Hepatocyte (in vitro differentiated cells): ENCODE measurements at places on chromosomes 4 and X. TPM values are rescaled to one million over a fixed set of nuclear protein-coding genes. Genes with fewer than 3 reads are reported as not detected.

GRCh38 chr4:4969298-4969697 is 50.0 kb downstream of the CYTL1 start:
- no peaks in the 10 kb centered on the region for H3K4me1 ChIP-seq
- no peak overlapping the region for H3K4me3 ChIP-seq
- H3K27ac ChIP-seq: no peak overlapping the region

DNA sequence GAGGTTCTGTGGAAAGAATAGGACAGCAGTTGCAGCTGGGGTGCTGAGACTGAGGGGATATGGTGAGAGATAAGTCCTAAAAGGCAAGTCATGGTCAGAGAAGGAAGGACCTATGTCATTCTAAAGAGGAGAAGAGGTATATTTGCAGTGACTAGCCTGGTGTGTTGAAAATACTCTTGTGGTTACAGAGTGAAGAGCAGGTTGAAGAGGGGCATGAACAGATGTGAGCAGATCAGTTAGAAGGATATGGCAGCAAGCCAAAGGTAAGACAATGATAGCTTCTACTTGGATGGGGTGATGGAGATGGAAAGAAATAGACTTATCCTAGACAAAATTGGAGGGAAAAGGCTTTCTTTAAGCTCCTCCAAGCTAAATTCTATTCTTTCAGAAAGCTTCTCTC is 469.8 kb upstream of the CPEB2 start:
- no peaks in the 10 kb centered on the region for H3K27me3 ChIP-seq
- no peak for DNase-seq
- H3K4me3 ChIP-seq: no peak overlapping the region
- no peak overlapping the region for H3K27ac ChIP-seq
- H3K36me3 ChIP-seq: no peaks in the 10 kb centered on the region
- no peaks in the 10 kb centered on the region for H3K4me1 ChIP-seq

Gene NSUN7
- total RNA-seq: 8.0 and 10.3 TPM in 2 replicates

DNA sequence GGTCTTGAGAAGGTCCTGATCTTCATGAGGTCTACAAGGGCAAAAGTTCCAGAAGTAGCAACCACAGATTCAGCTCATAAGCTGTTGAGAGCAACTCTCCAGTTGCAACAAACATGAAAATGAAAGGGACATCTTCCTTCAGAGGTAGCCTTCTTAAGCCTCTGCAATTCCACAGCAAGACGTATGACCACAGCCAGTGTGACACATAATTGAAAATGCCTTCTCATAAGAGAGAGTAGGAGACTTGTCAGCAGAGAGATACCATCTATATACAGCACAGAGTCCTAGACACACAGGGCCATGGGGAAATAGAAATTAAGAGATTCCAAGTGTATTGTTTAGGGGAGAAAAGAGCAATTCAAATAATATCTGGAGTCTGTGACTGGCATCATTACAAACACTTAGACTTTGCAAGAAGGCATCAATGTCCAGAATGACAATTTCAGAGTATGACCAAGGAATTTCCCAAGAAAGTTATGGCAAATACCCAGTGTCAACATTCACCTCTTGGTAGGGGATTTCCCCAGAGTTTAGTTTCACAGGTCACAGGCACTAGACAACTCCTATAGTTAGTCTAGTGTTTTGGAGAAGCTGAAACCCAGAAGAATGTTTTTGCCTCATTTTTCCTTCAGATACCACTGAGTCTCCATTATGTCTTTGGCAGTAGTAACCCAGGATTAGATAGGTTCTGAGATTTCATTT is 340.3 kb downstream of the ZNF674 start:
- H3K27ac ChIP-seq: no peak overlapping the region
- no peaks in the 10 kb centered on the region for H3K36me3 ChIP-seq
- H3K4me1 ChIP-seq: peaks cover 12% of the 10 kb centered on the region
- DNase-seq: no peak
- no peaks in the 10 kb centered on the region for H3K27me3 ChIP-seq

DNA sequence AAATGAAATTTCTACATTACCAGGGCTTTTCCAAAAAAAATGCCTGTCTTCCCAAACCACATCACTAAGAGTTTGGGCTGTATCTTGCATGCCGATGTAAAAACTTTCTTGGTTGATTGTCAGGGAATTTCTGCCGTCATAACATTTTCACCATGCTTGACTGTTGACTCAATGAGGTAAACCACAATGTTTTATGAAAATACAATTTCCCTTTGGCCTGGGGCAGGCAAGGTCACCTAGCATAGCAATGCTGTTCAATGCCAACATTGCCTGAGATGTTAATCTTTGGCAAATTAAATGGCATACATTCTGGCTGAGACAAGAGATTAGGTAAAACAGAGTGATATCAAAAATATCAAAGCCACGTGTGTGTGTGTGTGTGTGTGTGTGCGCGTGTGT is 137.1 kb upstream of the TBL1X start:
- H3K27ac ChIP-seq: no peak overlapping the region
- no peak for DNase-seq
- H3K4me3 ChIP-seq: no peak overlapping the region
- no peaks in the 10 kb centered on the region for H3K27me3 ChIP-seq

DNA sequence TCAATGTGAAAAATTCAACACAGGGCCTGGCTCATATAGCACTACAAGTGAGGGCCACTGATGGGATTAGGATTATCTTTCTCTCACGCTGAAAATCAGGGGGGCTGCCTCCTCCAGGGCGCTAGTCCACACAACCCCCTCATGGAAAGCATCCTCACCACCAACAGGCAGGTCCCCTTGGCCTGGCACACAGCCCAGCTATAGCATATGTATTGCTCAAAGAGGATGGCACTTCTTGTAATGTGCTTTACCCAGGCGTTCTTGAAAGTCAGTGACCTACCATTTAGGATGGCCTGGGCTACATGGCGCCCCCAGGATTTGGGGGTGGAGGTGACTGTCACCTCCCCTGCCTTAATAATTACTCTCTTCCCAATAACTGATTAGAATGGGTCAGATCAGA is 71.0 kb upstream of the LSM6 start:
- H3K4me1 ChIP-seq: no peaks in the 10 kb centered on the region
- H3K27ac ChIP-seq: no peak overlapping the region
- peaks cover 4% of the 10 kb centered on the region for H3K36me3 ChIP-seq
- H3K4me3 ChIP-seq: no peak overlapping the region

- no peak overlapping the region for H3K4me3 ChIP-seq
- H3K27ac ChIP-seq: no peak overlapping the region
- H3K4me1 ChIP-seq: no peaks in the 10 kb centered on the region
- no peaks in the 10 kb centered on the region for H3K36me3 ChIP-seq
- H3K27me3 ChIP-seq: no peaks in the 10 kb centered on the region
These were observed 44.0 kb downstream of the ZNF518B start for GRCh38 chr4:10413177-10413576.

DNA sequence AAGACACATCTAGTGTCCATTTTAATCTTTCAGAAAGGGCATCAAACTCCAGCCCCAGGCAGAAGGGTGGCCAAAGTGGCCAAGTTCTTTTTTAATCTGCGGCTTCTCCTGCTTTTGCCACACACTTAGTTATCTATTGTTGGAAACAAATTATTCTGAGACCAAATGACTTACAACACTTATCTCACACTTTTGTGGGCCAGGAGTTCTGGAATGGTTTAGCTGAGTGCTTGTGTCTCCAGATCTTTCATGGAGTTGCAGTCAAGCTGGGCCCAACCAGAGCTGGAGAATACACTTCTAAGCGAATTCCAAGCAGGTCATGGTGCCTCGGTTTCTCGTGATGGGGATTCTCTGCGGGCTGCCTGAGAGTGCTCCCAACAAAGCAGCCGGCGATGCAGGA is 4.0 kb downstream of the TXK start:
- H3K4me3 ChIP-seq: no peak overlapping the region
- DNase-seq: no peak
- H3K36me3 ChIP-seq: no peaks in the 10 kb centered on the region
- no peak overlapping the region for H3K27ac ChIP-seq

- no peaks in the 10 kb centered on the region for H3K36me3 ChIP-seq
- no peak overlapping the region for H3K4me3 ChIP-seq
- no peaks in the 10 kb centered on the region for H3K27me3 ChIP-seq
- H3K4me1 ChIP-seq: no peaks in the 10 kb centered on the region
- no peak overlapping the region for H3K27ac ChIP-seq
- no peak for DNase-seq
These were observed 3.2 kb upstream of the AREG start for GRCh38 chr4:74441744-74442143.

DNA sequence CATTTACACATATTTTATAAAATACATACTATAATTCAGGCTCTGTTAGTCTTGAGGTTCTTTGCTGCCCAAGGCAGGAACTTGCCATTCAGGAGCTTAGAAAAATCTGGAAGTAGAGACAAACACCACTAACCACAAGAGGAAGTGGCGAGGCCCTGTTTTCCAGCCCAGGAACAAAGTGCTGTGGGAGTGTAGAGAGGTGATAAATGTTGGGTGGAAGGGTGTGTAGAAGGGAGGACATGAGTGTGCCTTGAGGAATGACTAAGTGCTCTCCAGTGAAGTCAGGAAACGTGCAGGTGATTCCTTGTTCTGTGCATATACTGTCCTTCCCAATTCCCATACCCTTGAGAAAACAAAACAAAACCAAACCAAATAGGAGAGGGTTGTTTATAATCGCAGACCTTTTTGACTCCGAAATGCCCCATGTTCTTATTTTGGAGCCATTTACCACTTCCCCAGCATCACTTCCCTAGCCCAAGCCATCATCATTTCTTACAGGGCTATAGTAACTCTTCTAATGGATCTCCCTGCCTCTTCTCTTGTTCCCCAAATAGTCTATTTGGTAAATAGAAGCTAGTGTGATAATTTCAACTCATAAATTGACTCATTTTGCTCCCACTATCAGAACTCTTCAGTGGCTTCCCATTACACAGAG is 83.2 kb downstream of the GPAT3 start:
- no peaks in the 10 kb centered on the region for H3K27me3 ChIP-seq
- DNase-seq: no peak
- H3K27ac ChIP-seq: peak overlapping the region; percentile 68
- H3K4me1 ChIP-seq: peaks cover 8% of the 10 kb centered on the region
- H3K4me3 ChIP-seq: no peak overlapping the region
- no peaks in the 10 kb centered on the region for H3K36me3 ChIP-seq

DNA sequence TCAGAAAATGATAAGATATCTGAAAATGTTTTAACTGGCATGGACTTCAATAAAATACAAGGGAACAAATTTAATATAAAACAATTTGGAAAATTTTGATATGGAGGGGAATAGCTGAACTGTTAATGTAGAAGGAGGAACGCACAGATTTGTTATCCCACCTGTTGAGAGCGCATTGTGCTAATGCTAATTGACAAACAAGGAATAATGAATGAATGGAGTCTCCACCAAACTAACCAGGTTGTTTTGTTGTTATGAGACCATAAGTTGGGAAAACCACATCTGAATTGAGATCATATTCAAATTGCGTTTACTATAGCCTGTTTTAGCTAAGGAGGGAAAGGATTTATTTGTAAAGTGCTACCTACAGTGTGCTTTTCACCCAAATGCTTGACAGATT is 195.6 kb downstream of the ADGRL3 start:
- H3K27me3 ChIP-seq: no peaks in the 10 kb centered on the region
- no peaks in the 10 kb centered on the region for H3K4me1 ChIP-seq
- H3K4me3 ChIP-seq: no peak overlapping the region
- no peak for DNase-seq
- H3K27ac ChIP-seq: no peak overlapping the region

DNA sequence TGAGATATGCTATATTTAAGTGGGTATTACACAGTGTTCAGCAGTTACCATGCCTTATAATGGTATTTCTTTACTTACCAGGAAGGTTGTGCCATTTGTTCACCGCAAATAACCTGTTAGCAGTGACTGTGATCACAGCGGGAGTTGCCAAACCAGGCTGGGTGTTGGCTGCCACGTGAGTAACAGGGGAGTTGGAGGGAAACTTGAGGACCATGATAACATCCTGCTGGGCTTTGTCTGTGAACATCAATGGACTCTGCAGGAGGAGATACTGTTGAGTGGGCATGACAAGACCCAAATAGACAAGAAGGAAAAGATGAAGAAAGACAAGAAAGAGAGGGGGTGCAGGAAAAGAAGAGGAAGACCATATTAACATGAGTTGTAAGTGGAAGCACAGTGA is 242.9 kb downstream of the DCLK2 start:
- H3K36me3 ChIP-seq: no peaks in the 10 kb centered on the region
- DNase-seq: no peak
- H3K4me3 ChIP-seq: no peak overlapping the region
- no peaks in the 10 kb centered on the region for H3K27me3 ChIP-seq
- no peak overlapping the region for H3K27ac ChIP-seq

GRCh38 chrX:22424919-22425318 is 152.2 kb downstream of the CBLL2 start:
- H3K27me3 ChIP-seq: no peaks in the 10 kb centered on the region
- H3K4me1 ChIP-seq: no peaks in the 10 kb centered on the region
- no peak for DNase-seq
- no peak overlapping the region for H3K4me3 ChIP-seq
- no peak overlapping the region for H3K27ac ChIP-seq

Gene SPANXD
- not detected in 2 replicates for total RNA-seq

Gene CENPVL3
- 0.28 and 0.83 TPM in 2 replicates for total RNA-seq

Gene MTTP
- 81.2 and 92.2 TPM in 2 replicates for total RNA-seq
